Cortex of kidney (tissue), 1 donor: ENCODE measurements at places on chromosomes 6 and 20.

- DNase-seq: no peak
Measured at GRCh38 chr20:61127311-61128039, 124.6 kb upstream of the CDH4 start.

DNA sequence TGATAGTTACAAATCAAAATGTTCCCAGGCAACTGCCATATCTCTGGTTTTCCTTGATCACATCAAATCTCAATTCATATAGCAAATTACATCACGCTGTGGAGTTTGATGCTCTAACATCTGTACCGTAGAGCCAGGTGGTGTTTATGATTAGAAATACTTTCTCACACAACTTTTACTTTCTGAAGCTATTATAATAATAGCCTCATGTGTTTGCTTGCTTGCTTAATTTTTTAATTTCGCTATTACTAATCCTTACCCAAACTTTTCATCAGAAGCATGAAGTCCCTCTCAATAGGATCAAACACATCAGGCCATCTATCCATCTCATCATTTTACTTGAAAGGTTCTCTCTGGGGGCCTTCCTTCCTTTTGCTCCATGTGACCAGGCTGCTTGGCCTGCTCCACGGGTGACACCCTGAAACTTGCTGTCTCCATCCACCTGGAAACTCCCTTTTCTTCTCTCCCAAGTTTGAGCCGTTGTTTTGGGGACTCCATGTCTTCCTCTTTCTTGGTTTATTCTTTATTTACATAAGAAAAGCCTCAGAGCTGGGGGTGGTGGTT lies 75.4 kb downstream of the ADAT2 start:
- DNase-seq: no peak

DNA sequence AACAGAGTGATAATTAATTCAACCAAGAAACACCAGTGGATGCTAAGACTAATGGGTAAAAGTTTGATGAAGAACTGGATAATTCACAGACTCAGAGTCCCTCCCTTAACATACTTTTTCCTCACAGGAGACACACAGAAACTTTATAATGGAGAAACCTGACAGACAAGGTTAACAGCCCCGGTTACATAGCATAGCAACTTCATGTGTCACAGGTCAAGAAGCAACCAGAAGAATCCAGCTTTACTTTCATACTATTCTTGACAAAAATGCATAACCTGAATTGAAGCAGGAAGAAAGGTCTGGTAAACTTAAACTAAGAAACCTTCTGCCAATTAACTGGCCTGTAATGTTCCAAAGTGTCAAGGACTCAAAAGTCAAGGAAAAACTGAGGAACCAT lies 375.9 kb downstream of the RNF144B start:
- DNase-seq: no peak

DNA sequence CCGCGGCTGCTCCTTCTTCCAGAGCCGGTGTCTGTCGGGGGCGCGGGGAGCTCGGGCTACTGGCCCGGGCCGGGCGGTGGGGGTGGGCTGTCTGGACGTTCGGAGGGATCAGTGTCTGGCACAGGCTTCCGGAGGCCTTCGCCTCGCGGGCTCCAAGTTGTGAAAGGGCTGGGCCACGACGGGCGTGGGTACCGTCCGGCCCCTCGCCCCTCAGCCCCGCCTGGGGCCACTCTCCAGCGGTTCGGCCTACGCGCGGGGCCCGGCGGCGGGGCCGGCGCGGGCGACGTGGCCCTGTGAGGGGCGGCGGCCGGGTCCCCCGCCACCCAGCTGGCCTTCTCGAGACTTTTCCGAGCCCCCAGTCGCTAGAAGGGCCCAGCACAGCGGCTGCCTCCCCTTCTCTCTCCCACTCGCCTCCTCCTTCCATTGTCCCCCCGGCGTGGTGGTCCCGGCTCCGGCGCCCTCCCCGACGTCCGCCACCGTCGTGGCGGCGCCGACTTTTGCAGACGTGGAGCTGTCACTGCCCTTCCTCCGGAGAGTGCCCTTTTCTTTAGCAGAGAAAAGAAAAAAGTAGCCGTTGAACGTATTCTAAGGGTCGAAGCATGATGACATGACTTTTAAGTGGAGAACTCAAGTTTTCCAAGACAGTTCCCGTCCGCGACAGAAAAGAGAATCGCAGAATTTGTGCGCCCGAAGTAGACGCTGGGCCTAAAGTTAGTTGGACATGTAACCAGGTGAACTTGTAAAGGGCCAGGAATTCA lies 571 bp downstream of the ITCH start:
- DNase-seq: no peak

GRCh38 chr6:34986845-34987246 lies 97.8 kb downstream of the ANKS1A start:
- no peak for DNase-seq

GRCh38 chr6:152241013-152241766 lies 396.0 kb downstream of the SYNE1 start:
- DNase-seq: no peak

GRCh38 chr6:157989541-157990289 lies 8.1 kb downstream of the SYNJ2 start:
- DNase-seq: no peak

- DNase-seq: no peak
Measured at GRCh38 chr6:43948527-43949485, 178.4 kb downstream of the MRPL14 start.

GRCh38 chr6:104606361-104606760 lies 253.4 kb downstream of the HACE1 start:
- DNase-seq: no peak

GRCh38 chr20:50743087-50743486 lies 11.7 kb downstream of the PARD6B start:
- DNase-seq: no peak

- DNase-seq: no peak
Measured at GRCh38 chr6:95676011-95676628, 98.8 kb downstream of the MANEA start.

DNA sequence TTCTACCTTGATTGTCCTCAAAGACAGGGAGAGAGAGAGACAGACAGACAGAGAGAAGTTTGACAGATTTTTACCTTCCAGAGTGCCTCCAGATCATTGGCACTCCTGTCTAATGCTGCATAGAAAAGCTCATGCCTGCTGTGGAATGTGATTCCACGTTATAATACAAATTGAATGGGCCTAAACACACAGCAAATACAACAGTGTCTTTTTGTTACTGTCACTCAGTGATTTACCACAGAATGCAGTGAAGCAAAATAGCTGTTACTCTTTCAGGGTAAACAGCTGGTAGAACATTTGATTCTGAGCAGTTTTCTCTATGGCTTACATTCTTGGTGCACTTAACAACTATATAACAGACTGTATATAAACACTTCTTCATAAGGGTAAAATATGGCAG lies 558.7 kb downstream of the LMBRD1 start:
- no peak for DNase-seq

GRCh38 chr6:143545165-143545564 lies 33.6 kb upstream of the FUCA2 start:
- no peak for DNase-seq

DNA sequence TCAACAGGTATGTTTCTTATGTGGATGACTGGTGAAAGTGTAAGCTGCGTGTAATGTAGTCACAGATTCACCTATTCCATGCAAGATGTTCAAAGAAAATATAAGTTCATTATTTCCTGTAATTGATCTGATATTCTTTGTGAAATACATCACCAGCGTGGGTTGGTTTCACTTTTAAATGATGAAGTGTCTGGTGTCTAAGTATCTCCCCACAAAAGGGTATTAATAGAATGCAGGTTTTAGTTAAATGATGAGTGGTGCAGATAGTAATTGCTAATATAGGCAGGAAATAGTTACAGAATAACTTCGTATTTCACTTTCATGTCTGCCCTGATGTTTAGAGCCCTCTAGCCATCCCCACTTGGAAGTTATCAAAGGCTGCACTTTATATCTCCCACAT lies 22.2 kb downstream of the PGBD1 start:
- DNase-seq: no peak

- DNase-seq: no peak
Measured at GRCh38 chr6:154509421-154510143, 903 bp downstream of the CNKSR3 start.

DNA sequence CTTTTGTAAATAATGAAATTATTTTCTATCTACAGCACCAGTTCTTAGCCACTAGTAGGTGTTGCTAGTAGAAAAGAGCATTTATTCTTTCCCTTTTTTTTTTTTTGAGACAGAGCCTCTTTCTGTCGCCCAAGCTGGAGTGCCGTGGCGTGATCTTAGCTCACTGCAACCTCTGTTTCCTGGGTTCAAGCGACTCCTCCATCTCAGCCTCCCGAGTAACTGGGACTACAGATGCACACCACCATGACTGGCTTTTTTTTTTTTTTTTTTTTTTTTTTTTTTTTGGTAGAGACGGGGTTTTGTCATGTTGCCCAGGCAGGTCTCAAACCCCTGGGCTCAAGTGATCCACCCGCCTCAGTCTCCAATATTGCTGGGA lies 6.7 kb downstream of the PCMT1 start:
- DNase-seq: no peak
